ENCODE measurements at places on chromosomes 2 and 18.

DNA sequence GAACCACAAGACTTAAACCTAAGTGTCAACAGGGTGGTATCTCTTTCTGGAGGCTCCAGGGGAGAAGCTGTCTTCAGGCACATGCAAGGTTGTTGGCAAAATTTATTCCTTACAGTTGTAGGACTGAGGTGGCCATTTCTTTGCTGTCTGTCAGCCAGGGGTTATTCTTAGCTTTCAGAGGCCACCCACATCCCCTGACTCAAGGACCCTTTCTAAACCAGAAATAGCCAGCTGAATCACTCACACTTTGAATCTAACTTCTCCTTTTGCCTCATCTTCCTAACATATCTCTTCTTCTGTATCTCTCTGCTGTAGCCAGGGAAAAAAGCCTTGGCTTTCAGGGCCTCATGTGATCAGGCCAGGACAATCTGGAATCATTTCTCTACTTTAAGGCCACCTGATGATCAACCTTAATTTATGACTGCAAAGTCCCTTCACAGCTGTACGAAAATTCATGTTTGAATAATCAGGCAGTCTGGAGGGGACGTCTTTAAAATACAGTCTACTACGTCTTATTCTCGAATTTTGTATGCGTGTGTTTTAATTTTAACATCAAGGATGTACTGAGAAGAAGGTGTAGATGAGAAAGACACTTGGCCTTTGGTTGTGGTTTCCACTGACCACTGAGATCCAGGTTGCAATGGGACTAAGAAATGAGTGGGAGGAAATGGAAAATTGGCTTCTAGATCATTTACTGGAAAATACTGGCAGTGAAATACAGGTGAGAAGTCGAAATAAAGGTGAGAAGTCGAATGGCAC is 90.4 kb downstream of the DOCK10 start:
- no peak overlapping the region for H3K27ac ChIP-seq
- H3K36me3 ChIP-seq: no peaks in the 10 kb centered on the region
- no peaks in the 10 kb centered on the region for H3K27me3 ChIP-seq
- DNase-seq: no peak
- H3K4me1 ChIP-seq: peaks cover 5% of the 10 kb centered on the region
- H3K4me3 ChIP-seq: no peak overlapping the region

DNA sequence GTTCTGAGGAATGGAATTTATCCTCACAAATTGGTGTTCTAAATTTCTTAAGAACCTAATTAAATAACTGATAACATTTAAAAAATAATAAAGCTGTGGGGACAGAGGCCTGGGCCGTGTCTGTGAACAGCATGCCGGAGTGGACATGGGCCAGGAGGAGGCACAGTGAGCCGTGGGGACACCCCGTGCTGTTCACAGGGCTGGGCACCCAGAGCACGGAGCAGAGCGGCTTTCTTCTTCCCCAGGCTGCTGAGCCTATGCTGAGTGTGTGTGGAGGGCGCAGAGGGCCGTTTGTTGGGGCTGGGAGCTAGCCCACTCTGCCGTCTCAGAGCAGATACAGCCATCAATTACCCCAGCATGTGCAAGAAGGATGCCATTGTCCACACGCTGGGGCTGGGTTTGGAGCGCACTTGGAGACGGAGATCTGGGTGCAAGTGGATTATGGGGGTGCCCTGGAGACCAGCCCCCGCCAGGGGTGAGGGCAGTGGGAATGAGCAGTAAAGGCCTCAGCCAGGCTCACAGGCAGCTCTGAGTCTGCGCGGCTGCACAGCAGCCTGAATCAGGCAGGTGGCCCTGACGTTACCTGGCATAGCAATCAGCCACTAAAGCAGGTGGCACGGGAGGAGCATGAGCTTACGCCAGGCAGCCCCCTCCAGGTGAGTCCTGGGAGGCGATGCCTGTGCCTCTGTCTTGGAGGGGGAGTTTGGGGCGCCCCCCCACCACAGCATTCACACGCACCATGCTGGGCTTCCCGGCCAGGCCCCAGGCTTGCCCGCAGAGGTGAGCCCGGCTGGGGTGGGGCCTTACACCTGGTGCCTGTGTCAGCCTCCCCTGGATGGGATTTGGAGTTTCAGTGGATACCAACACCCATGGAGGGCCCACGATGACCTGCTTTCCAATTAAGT is 52.1 kb upstream of the SLC66A3 start:
- H3K36me3 ChIP-seq: no peaks in the 10 kb centered on the region
- H3K4me3 ChIP-seq: no peak overlapping the region
- no peaks in the 10 kb centered on the region for H3K27me3 ChIP-seq
- no peak for DNase-seq
- H3K4me1 ChIP-seq: no peaks in the 10 kb centered on the region

- peaks cover 12% of the 10 kb centered on the region for H3K4me1 ChIP-seq
- no peak overlapping the region for H3K27ac ChIP-seq
- no peak overlapping the region for H3K4me3 ChIP-seq
- H3K27me3 ChIP-seq: no peaks in the 10 kb centered on the region
- DNase-seq: no peak
- H3K36me3 ChIP-seq: no peaks in the 10 kb centered on the region
Measured at GRCh38 chr2:160454070-160454797, 39.4 kb downstream of the RBMS1 start.

- no peak overlapping the region for H3K27ac ChIP-seq
- no peaks in the 10 kb centered on the region for H3K4me1 ChIP-seq
- no peaks in the 10 kb centered on the region for H3K27me3 ChIP-seq
- H3K36me3 ChIP-seq: no peaks in the 10 kb centered on the region
Measured at GRCh38 chr2:5685225-5685624, 7.0 kb upstream of the SOX11 start.

- no peaks in the 10 kb centered on the region for H3K4me1 ChIP-seq
- H3K27me3 ChIP-seq: no peaks in the 10 kb centered on the region
- H3K27ac ChIP-seq: no peak overlapping the region
- DNase-seq: no peak
- no peak overlapping the region for H3K4me3 ChIP-seq
Measured at GRCh38 chr2:145220496-145220895, 700.6 kb upstream of the ZEB2 start.

GRCh38 chr2:28990445-28990844 is 9.3 kb downstream of the TOGARAM2 start:
- H3K4me1 ChIP-seq: peaks cover 21% of the 10 kb centered on the region
- no peak overlapping the region for H3K27ac ChIP-seq
- no peak for DNase-seq
- H3K36me3 ChIP-seq: no peaks in the 10 kb centered on the region
